ENCODE measurements at places on chromosomes 13 and 19. TPM values are rescaled to one million over a fixed set of nuclear protein-coding genes. Genes with fewer than 3 reads are reported as not detected.

Gene CD209
- 1.2 TPM for polyA plus RNA-seq

Gene PDE4A
- 4.5 TPM for polyA plus RNA-seq

Gene PRR36
- polyA plus RNA-seq, result 1.1 TPM

Gene S1PR5
- polyA plus RNA-seq, result 0.84 TPM

Gene TRIM28
- polyA plus RNA-seq, result 191 TPM

Gene NOTCH3
- 15.1 TPM for polyA plus RNA-seq

Gene MED16
- polyA plus RNA-seq, result 72.1 TPM

Gene OR4F17
- not detected for polyA plus RNA-seq

Gene GARIN5A
- polyA plus RNA-seq, result 9.0 TPM

Gene KLK14
- polyA plus RNA-seq, result not detected

Gene CYP2S1
- polyA plus RNA-seq, result 0.97 TPM

Gene FOSB
- polyA plus RNA-seq, result 0.73 TPM

Gene EPSTI1
- polyA plus RNA-seq, result 11.2 TPM

Gene RXFP2
- polyA plus RNA-seq, result not detected

Gene PPM1N
- polyA plus RNA-seq, result 0.69 TPM

Gene PCSK4
- polyA plus RNA-seq, result 5.5 TPM

Gene CALR3
- not detected for polyA plus RNA-seq

Gene PLPP2
- polyA plus RNA-seq, result 5.8 TPM

Gene AXL
- polyA plus RNA-seq, result 6.3 TPM

Gene TEX26
- polyA plus RNA-seq, result not detected

Gene ZNF57
- 6.2 TPM for polyA plus RNA-seq

Gene TPTE2
- polyA plus RNA-seq, result not detected

Gene KLC3
- polyA plus RNA-seq, result 4.5 TPM

Gene CALM3
- 350 TPM for polyA plus RNA-seq

Gene SERTAD1
- polyA plus RNA-seq, result 18.2 TPM

Gene ARHGAP45
- 11.8 TPM for polyA plus RNA-seq

Gene MRPS31
- polyA plus RNA-seq, result 47.3 TPM

Gene PRPF31
- polyA plus RNA-seq, result 55.9 TPM

Gene ZNF665
- polyA plus RNA-seq, result 2.2 TPM

Gene DNAAF3
- 5.1 TPM for polyA plus RNA-seq

Gene UQCRFS1
- polyA plus RNA-seq, result 148 TPM

Gene PLIN5
- polyA plus RNA-seq, result 21.2 TPM

Gene RDH13
- 24.9 TPM for polyA plus RNA-seq

Gene SPC24
- 0.65 TPM for polyA plus RNA-seq

Gene ZSCAN4
- polyA plus RNA-seq, result not detected

Gene B3GNT3
- polyA plus RNA-seq, result 2.0 TPM

Gene TDRD3
- polyA plus RNA-seq, result 14.9 TPM

Gene ZNF99
- 0.13 TPM for polyA plus RNA-seq

Gene CNFN
- 4.9 TPM for polyA plus RNA-seq

Gene MEIOSIN
- not detected for polyA plus RNA-seq

Gene ATP13A1
- 30.1 TPM for polyA plus RNA-seq

Gene KLK8
- 1.3 TPM for polyA plus RNA-seq

Gene OR10H1
- not detected for polyA plus RNA-seq

Gene RAB20
- 47.7 TPM for polyA plus RNA-seq

Gene FCER2
- polyA plus RNA-seq, result not detected

Gene LHB
- polyA plus RNA-seq, result not detected

Gene NLRP5
- polyA plus RNA-seq, result not detected

Gene CLDN10
- 174 TPM for polyA plus RNA-seq

Gene MCEMP1
- polyA plus RNA-seq, result 0.28 TPM

Gene ZNF285
- 2.8 TPM for polyA plus RNA-seq

Gene TNFRSF19
- 10.1 TPM for polyA plus RNA-seq

Gene FFAR2
- polyA plus RNA-seq, result not detected

Gene TMEM221
- not detected for polyA plus RNA-seq

Gene OR7D2
- polyA plus RNA-seq, result not detected
